Heart right ventricle (tissue), 16 donors: ENCODE measurements at places on chromosomes 2 and 18. TPM values are rescaled to one million over a fixed set of nuclear protein-coding genes. Genes with fewer than 3 reads are reported as not detected.

DNA sequence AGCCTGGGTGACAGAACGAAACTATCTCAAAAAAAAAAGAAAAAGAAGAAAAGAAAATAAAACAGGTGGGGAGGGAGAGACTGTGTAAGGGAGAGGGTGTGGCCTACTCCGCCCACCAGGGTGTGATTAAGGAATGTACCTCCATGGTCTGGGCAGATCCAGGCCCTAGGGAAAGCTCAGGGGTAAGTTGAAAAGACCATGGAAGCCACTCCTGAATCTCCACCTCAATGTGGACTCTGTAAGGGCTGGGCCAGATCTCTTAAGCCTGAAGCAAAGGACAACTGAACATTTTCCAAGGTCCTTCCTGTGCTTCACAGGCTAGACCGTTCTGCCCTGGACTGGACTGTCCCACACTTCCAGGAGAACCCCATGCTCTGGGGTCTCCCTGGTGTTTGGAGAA is 9.7 kb upstream of the ATG16L1 start:
- DNase-seq, result no peak

GRCh38 chr2:96112501-96113366 is 3.6 kb downstream of the ADRA2B start:
- DNase-seq, result no peak

- no peak for DNase-seq
Observed at GRCh38 chr2:65130664-65131175, 814 bp upstream of the RAB1A start.

DNA sequence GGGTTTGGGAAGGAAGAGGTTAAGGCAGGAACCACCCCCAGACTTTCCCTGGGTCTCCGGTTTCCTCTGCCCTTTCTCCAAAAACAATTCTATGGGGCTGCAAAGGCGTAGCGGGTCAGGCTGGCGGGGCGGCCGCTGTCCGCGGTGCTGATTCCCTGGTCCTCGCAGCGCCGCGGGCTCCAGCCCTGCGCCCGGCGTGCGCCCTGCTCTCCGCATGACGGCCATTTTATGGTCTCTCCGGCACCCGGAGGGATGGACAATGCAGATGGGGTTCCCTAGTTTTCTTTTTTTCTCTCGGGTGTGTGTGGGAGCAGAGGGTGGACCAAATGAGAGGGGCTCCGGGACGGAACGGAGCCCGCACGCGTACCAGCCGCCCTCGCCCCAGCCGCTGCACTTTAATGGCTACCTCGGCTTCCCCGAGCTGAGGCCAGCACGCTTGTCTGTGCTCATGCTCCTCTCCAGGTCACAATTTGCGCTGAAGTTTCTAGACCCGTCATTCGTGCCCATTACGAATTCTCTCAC is 1.6 kb downstream of the ST8SIA3 start:
- DNase-seq, result peak; percentile 40

- no peak for DNase-seq
Observed at GRCh38 chr2:223283771-223284170, 231.8 kb downstream of the KCNE4 start.

- DNase-seq, result no peak
Observed at GRCh38 chr2:219645631-219646527, 18.4 kb downstream of the SLC4A3 start.

GRCh38 chr2:217611626-217612127 is 391.1 kb downstream of the TNS1 start:
- no peak for DNase-seq

DNA sequence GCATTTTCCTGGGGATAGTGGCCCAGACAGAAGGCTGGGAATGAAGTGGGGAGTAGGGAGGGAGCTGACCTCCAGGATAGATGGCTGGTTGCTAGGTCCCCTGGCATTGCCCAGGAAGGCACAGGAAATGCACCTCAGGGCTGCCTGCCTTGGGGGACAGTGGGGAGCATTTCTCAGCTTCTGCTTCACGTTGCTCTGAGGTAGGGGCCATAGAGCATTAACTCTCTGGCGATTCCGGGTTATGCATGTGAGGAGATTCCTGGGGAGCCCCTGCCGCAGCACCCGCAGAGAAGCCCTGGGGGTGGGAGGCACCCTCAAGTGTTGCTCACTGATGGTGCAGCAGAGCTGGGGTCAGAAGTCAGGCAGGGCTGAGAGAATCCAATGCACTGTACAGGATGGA is 256.5 kb downstream of the CYP26B1 start:
- no peak for DNase-seq

- DNase-seq, result no peak
Observed at GRCh38 chr18:7105268-7105667, 12.3 kb downstream of the LAMA1 start.

GRCh38 chr18:59612381-59612780 is 84.8 kb downstream of the CCBE1 start:
- no peak for DNase-seq

GRCh38 chr2:8154270-8154669 is 527.6 kb upstream of the ID2 start:
- no peak for DNase-seq

- DNase-seq, result no peak
Observed at GRCh38 chr2:207276248-207276647, 110.5 kb upstream of the KLF7 start.

- DNase-seq, result peak; percentile 23
Observed at GRCh38 chr2:198127627-198128026, 323.2 kb downstream of the PLCL1 start.

- no peak for DNase-seq
Observed at GRCh38 chr2:2324119-2324518, 7.0 kb downstream of the MYT1L start.

GRCh38 chr2:239553376-239554000 is 152.7 kb upstream of the HDAC4 start:
- no peak for DNase-seq

- DNase-seq, result no peak
Observed at GRCh38 chr2:128308889-128309279, 9.8 kb downstream of the HS6ST1 start.

GRCh38 chr2:184326066-184326465 is 272.3 kb upstream of the ZNF804A start:
- DNase-seq, result no peak

SLC14A1 gene
- polyA plus RNA-seq, result 5.6 TPM

EPB41L3 gene
- polyA plus RNA-seq, result 5.4 TPM

DUSP19 gene
- polyA plus RNA-seq, result 0.84 TPM

CDK15 gene
- 0.15 TPM for polyA plus RNA-seq

PRKAG3 gene
- polyA plus RNA-seq, result not detected

HOXD13 gene
- not detected for polyA plus RNA-seq

FZD7 gene
- polyA plus RNA-seq, result 2.3 TPM
